Activated T-helper 1 cell treated with anti-CD3 and anti-CD28 coated beads, Interleukin-2, amount 50 U/mL, for 16 hours (primary cell): ENCODE measurements at places on chromosomes 5 and 9.

DNA sequence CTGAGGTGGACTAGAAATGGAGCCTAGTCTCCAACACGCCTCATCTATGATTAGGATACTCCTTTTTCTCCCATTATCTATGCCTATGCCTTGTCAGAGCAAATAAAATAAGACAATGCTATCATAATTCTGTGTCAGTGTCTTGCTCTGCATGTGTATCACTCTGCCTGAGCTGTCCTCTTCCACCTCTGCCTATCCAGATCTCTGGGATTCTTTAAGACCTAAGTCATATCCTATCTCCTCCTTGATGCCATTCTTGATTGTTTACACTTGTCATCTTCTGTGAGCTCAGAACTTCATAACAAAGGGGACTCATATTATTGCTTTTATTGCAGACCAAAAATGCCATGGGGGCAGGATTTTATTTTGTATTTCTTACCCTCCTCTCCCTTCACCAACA, 351.2 kb upstream of the C9orf72 start:
- no peak for DNase-seq

DNA sequence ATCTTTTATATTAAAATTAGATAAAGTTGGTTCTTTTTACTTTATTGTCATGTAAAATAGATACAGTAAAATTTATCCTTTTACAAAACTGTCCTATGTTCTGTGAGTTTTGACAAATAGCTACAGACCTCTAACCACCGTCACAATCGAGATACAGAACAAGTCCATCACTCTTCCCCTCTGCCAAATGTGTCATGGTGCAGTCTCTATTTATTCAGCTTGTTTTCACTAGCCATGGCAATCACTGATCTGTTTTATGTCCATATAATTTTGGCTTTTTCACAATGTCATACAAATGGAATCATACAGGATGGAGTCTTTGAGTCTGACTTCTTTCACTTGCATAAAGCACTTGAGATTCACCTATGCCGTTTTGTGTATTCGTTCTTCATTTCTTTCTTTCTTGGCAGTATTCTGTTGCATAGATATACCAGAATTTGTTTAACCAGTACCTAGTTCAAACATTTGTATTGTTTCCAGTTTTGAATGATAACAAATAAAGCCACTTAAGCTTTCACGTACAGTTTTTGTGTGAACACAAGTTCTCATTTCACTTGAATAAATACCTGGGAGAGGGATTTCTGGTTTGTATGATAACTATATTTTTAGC, 273.2 kb upstream of the MPDZ start:
- DNase-seq, result no peak

- no peak for DNase-seq
Observed at GRCh38 chr9:85927076-85927475, 13.9 kb upstream of the NAA35 start.

DNA sequence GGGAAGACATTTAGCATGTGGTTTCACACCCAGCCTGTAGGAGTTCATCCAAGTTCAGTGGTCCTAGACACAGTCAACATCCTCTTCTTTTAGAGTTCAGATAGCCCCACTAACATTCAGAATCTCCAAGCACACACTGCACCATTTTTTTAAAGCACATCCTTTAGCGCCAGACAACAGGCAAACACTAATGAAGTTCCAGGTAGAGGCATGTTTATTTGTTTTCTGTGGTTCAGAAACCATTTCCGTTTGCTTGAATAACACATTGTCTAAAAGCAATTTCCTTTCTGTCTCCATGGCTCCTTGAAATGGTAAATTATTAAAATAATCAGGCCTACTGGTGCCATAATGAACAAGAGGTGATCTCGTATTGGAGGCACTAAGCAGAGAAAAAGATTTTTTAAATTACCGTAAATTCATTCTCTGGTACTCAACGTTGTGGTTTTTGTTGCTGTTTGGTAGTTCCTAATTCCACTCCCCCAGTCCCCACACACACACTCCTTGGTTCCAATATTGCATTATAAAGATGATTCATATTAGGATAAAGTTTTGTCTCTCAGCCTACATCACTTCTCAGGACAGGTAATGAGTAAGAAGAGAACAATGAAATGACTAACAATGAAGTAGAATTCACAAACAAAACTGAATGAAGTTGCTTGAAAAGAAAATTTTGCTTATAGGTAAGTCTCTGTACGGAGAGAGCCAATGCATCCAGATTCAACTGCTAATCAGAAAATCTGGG, 153.1 kb downstream of the PCSK1 start:
- DNase-seq, result no peak
